ENCODE measurements at places on chromosomes 5 and 9. TPM values are rescaled to one million over a fixed set of nuclear protein-coding genes. Genes with fewer than 3 reads are reported as not detected.

GRCh38 chr9:135043345-135043744 lies 44.1 kb upstream of the OLFM1 start:
- DNase-seq: no peak

DNA sequence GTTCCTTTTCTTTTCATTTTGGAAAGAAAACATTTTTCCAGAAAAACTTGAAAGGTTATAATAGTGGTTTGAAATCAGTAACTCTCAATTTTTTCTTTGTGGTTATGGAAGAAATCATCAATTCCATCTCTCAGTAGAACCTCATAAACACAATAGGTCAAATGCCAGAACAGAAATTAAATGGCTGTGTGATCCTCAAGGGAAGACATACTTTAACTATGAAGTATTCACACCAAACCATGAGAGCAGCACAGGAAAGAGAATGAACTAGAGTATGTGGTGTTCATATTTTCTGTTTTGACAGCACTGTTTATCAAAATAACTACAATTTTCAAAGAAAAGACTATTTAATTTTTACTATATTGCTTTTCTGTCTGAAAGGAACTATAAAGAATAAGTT lies 29.7 kb upstream of the EFNA5 start:
- no peak for DNase-seq

GRCh38 chr5:102737805-102738469 lies 17.2 kb upstream of the PAM start:
- DNase-seq: no peak

The GALNT12 gene
- total RNA-seq: 8.8 TPM

DNA sequence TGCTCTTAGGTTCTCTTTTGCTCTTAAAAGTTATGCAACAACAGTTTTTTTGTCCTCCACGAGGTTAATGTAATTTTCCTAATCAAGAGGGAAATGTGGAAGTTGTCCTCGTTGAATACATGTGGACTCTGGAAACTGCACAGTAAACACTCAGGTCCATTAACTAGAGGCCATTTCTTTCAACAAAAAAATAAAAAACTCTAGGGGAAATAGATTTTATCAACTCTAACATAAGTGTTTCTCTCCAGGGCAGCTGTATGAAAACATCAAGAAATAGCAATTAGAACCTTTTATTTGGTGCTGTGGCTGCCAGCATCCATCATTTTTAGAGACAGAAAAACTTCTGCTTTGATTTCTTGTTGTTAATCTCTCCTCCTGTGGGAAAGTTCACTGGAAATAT lies 288.6 kb downstream of the ICE1 start:
- no peak for DNase-seq

The KLF4 gene
- 1.9 TPM for total RNA-seq

The CLINT1 gene
- 65.7 TPM for total RNA-seq

- DNase-seq: no peak
These were observed 338.2 kb downstream of the NTRK2 start for GRCh38 chr9:85007748-85008147.

The CA9 gene
- 0.50 TPM for total RNA-seq

The ERAP2 gene
- total RNA-seq: 96.0 TPM

DNA sequence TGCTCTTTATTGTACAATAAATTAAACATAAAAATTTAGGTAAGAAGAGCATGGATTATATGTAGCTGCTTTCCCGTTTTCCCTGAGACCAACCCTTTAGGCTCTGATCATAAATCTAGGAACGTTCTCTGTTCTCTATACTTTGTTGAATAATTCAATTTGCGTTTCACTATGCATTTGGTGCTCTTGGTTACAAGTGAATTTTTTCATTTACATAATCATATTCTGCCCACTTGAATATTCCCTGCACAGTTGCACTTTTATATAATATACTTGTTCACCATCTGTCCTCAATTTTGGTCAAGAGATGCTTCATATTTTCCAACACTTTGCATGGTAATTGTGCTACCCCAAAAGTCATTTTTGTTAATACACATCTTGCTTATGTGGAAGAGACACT lies 741.8 kb downstream of the CDH12 start:
- no peak for DNase-seq

DNA sequence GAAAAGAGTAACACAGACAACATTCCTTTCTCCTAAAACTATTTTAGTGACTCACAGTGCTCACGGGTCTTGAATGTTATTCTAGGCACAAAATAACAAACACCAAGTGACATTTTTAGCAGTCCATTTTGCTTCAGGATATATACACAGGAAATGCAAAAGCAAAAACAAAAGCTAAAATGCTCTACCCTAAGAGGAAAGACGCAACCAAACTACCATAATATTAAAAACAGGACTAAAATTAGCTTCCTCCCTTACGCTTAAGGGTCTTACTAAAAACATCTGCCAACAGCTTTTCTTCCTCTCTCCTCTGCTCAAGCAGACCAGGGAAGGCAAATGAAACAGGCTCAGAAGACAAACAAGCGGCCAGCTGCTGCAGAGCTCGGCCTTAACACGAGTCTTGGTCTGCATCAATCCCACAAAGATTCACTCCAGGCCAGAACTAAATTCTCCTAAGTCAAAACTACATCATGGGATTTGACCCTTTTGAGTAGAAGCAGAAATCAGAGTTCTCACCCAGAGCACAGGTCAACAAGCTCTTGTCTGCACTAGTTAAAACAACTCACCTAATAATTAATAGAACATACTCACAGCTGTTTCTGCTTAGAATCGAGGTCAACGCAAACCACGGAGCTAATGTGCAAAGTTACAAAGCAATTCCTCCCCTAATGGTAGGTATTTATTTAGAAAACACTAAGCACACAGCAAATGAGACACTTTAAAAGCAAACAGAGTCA lies 62.3 kb downstream of the RAPGEF1 start:
- DNase-seq: no peak

DNA sequence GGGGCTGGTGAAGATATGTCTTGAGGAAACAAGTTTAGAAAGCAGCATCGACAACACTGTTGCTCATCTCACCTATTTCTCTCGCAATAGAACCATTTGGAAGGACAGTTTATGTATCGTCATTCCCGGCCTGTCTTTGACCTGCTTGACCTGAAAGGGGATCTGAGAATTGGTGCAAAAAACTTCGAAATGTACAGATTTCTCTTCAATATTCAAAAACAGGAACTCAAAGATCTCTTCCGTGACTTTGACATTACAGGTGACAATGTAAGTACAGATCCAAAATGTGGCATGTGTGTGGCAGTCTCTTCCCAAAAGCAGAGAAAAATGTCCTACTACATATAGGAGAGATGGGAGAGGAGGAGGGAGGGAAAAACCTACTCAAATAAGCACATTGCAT lies 6.5 kb downstream of the EFCAB9 start:
- no peak for DNase-seq

- no peak for DNase-seq
These were observed 304.0 kb downstream of the NR2F1-AS1 start for GRCh38 chr5:93277051-93277450.

The CDKN2B gene
- total RNA-seq: 2.3 TPM

The FOXD4L3 gene
- total RNA-seq: 0.29 TPM

GRCh38 chr9:126205265-126205664 lies 121.4 kb upstream of the MVB12B start:
- no peak for DNase-seq

DNA sequence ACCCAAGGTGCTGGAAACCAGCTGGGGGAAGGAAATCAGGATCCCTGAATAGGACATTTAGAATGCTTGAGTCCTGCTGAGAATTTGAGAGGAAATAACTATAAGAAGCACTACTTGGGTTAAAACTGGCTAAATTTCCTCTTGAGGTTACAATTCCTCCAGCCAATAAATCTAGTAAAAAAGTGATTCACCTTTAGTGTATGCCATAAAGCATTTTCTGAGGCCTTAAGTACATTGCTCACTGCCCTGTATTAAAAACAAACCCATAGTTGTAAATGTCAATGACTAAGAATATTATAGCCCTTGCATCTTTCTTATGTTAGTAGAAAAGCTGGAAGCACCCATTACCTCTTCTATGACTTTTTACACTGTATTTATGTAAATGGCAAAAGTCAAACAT lies 634.7 kb upstream of the ARRDC3 start:
- no peak for DNase-seq

DNA sequence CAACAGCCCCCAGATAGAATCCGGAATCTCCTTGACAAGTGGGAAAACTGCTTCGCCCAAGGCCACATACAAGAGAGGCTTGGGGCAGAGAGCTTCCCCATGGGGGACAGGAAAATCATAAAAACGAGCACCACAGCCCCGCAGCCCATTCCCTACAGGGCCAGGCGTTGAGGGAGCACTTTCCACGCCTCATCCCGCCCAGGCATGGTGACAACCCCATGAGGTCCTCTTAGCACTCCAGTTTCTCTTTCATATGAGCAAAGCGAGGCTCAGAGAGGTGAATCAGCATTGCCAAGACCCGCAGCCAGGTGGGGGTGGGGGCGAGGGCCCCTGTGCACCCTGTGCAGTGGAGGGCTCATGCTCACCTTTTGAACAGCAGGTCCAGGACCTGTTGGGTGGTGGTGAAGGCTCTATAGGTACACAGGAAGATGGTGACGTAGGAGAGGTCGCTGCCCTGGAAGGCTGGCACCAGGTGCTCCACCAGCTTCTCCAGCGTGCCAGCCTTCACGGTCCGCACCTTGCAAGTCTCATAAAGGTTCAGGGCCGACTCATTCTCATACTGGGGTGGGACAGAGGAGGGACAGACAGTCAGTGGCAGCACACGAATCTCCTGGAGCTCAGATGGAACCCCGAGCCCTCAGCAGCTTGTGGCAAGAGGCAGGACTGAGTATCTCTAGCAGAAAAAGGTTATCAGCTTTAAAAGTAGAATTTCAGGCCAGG lies 10.9 kb downstream of the RALGDS start:
- DNase-seq: no peak

The CARTPT gene
- total RNA-seq: not detected

GRCh38 chr9:14987858-14988257 lies 77.6 kb upstream of the FREM1 start:
- DNase-seq: no peak

The GPRIN1 gene
- total RNA-seq: 2.5 TPM

DNA sequence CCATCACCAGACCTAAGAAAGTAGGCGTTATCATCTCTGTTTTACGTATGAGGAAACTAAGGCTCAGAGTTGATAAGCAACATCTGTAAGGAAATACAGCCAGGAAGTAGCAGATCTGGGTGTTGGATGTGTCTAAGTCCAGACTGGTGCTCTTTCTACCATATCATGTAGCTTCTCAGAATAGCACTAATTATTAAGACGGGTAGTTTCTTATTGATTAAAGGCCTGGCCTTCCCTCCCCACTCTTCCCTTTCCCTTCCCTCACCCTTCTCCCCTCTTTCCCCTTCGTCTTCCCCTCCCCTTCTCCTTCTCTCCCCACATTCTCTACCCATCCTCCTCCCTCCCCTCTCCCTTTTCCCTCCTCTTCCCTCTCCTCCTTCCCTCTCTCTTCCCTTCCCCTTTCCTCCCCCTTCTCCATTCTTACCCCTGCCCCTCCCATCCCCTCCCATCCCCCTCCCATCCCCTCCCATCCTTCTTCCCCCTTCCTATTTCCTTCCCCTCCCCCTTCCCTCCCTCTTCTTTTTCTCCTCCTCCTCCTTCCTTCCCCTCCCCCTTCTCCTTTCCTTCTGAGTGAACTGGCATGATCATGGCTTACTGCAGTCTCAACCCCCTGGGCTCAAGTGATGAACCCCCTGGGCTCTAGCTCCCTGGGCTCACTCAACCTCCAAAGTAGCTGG lies 79.4 kb downstream of the SNX24 start:
- DNase-seq: no peak

DNA sequence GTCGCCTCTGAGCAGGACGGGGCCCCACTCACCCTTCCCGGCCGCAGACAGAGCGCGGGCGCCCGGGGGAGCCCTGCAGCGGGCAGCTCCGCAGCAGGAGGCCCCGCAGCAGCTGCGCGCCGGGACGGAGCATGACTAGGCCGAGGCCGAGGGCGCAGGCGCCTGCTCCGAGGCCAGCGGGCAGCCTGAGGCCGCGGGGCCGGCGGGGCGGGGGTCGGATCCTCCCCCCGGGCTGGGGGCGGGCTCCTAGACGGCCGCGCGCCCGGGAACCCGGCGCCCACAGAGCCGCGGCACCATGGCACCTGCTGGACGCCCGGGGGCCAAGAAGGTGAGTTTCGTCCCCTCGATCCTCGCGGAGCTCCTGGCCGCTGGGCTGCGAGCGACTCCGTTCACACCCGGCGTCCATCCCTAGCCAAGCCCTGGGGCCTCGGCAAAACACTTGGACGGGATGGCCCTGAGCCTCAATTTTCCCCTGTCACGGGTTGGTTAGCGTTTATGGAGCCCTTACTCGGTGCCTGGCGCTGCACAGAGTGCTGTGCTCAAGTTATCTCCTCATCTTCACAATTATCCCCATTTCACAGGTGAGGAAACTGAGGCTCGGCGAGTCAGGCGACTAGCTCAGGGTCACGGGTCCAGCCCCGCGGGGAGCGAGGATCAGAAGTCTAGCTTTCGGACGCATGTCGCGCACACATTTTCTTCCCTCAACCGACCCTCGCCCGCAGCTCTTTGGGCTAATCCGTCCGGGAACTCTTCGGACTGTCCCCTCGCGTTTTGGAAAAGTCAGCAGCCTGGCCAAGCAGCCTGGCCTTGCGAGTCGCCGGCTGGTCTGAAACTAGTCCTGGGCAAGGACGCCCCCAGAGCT lies at the start of the genes BHMT2 and DMGDH:
TSS of gene BHMT2 (plus strand) at position 280 of the 862 bp plus-strand sequence. CDS start at position 296, 16 bp downstream.
TSS of gene DMGDH (minus strand) at position 187 of the 862 bp plus-strand sequence. CDS start at position 133, 54 bp downstream.
- DNase-seq: no peak

DNA sequence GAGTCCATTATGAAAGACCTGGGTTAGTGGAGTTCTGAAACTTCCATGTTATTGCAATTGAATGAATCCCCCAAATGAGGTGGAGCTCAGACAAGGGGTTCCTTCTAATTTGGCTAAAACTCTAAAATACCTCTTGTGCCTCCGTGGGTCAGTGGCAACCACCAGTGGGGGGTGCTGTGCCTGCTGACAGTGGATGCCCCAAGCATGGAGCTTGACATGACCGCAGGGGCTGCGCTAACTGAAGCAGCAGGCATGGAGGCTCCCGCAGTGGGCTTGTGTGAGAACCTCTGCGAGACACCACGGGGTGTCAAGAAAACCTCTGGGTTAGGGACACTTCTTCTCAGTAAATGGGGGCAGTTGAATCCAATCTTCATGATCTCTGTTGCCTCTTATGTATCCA lies 200.5 kb downstream of the DRD1 start:
- DNase-seq: no peak

The CCL19 gene
- total RNA-seq: not detected

DNA sequence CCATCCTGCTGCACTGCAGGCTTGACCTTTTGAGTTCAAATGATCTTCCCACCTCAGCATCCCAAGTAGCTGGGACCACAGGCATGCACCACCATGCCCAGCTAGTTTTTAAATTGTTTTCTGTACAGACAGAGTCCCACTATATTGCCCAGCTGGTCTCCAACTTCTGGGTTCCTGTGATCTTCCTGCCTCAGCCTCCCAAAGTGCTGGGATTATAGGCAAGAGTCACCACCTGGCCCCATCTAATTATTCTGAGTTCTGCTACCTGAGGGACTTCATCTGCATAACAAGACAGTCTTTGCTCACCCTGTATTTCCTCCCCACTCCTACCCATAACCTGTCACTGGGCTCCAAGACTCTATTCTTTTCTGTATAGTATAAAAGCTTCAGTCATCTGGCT lies 54.6 kb upstream of the CEMIP2 start:
- no peak for DNase-seq

The CDH9 gene
- not detected for total RNA-seq

DNA sequence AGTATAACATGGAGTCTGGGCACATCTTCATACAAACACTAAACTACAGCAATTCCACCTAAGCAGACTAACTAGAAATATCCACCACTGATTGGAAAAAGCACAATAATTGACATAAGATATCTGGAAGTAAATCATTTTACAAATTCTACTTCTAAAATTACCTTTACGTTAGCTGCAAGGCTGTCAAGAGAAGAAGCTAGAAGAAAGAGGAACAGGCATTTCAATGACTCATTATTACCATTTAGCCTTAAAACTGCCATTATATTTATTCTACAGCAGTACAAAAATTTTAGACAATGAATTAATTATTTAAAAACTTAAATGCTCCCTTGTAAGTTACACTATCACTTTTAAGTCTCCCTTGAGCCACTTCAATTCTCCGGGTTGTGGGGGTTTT lies 43.4 kb upstream of the PLPP6 start:
- no peak for DNase-seq
